Stimulated activated CD8-positive, alpha-beta memory T cell treated with anti-CD3 and anti-CD28 coated beads, Interleukin-2, amount 100 ng/mL, for 1 hour (primary cell): ENCODE measurements at places on chromosomes 16 and 17.

DNA sequence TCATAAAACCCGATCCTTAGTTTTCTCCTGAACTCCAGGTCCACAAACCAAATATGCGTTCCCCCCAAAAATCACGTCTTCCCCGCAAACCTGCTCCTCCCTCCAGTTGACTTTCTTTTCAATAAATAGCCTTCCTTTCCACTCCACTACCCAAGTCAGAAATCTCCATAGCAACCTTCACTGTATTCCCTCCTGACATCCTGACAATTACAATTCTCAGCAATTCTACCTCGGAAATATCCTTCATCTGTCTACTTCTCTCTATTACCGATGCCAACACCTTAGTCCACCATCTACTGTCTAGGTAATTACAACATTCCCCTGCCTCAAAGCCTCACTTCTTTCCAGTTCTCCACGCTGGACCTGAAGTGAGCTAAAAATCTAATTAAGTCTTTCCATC, 50.7 kb downstream of the SMURF2 start:
- no peak for DNase-seq

- DNase-seq = no peak
These were observed 18.8 kb downstream of the STX4 start for GRCh38 chr16:31052114-31052513.

- no peak for DNase-seq
These were observed 259.4 kb upstream of the TBX2 start for GRCh38 chr17:61140081-61140786.

DNA sequence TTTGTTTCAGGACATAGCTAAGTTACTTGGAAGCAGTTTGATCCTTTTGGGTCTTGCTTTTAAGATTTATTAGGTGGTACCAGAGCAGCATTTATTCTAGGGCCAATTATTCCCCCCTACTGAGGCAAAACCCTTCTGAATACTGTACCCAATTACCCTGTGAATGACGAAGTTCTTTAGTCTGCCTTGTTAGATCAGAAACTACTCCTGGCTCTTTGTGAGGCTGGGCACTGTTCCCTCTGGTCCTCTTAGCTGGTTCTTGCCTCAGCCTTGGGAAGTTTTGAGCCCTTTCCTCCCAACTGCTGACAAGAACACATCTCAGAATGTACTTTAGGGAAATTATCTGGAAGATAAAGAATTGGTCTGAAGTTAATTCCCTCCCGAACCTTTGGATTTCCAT, 115.6 kb downstream of the CDK5R1 start:
- no peak for DNase-seq

GRCh38 chr17:70317421-70317820, 148.1 kb downstream of the KCNJ2 start:
- DNase-seq = no peak

DNA sequence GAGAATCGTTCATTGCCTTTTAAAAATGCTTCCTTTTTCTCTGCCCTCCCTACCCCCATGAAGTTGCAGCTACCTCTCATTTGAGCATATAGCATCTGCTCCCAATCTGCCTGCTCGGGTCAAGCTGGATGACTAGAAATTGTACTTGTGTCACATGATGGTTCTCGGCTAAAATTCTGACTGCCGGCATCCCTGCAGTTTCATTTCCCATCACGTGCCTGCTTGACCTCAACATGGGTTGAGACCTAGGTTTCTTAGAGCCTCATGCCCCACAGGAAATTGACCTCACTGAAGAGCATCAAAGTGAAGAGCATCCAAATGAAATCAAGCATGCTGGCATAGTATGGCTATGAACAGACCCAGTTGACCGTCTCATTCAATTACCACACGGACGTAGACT, 581.6 kb upstream of the PSMD7 start:
- no peak for DNase-seq

DNA sequence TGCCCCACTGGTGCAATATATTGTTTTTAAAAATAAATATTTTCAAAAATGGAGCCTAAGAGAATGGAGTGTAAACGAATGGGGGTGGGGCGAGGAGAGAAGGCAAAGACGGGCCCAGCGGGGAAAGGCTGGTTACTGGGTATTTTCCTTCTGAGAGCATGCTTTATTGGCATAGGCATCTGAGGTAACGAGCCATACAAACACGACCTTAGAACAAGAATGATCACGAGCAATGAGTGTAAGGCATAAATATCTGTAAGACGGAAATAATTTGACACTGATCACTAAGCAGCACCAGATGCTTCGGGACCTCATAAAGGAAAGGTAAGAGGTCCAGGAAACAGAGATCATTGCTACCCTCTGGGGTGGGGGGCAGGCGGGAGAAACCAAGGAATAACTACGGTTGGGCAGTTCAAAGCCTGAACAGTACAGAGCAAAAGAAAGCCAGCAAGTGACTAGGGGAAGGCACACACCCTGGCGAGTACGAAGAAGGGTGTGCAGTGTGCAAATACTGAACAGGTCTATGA, 959 bp downstream of the SSH2 start:
- DNase-seq = no peak

DNA sequence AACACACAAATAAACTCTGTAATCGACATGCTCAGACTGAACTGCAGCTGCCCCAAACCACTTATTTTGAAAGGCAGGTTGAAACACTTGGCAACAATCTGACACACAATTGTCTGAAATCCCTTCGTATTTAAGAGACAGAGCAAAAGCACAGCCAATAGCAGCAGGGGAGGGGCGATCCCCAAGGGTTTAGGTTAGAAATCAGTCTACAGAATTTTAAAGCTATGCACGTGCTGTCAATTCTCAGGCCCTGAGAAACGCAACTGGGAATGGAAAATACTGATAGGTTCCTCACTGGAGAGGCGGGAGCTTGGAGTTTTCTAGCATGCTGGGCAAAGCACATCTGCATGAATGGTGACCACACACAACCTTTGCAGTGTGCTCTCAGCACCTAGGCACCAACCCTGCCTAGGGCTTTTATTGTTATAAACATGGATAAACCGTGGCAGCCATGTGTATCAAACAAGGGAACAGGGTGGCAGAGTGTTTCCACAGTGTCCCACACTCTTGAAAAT, 168.0 kb downstream of the AATF start:
- DNase-seq = no peak

- DNase-seq = no peak
These were observed 1.1 kb upstream of the PIK3R6 start for GRCh38 chr17:8868529-8868951.

DNA sequence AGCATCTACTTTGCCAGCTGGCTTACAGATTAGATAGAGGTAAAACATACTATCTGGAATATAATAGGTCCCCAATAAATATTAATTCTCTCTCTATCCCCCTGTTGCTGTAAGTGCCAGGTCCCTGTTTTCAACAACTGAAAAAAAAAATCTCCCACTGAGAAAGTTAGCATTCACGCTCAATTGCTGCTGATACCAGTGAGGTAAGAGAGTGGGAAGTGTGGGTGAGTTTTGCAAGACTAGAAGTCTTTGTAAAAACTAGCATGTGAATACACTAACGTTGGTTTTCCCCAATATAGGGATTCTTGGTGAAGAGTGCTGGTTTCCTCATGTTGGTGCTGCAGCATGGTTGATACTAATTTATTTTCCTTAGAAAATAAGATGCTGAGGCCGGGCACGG, 11.7 kb upstream of the TAOK1 start:
- DNase-seq = no peak

DNA sequence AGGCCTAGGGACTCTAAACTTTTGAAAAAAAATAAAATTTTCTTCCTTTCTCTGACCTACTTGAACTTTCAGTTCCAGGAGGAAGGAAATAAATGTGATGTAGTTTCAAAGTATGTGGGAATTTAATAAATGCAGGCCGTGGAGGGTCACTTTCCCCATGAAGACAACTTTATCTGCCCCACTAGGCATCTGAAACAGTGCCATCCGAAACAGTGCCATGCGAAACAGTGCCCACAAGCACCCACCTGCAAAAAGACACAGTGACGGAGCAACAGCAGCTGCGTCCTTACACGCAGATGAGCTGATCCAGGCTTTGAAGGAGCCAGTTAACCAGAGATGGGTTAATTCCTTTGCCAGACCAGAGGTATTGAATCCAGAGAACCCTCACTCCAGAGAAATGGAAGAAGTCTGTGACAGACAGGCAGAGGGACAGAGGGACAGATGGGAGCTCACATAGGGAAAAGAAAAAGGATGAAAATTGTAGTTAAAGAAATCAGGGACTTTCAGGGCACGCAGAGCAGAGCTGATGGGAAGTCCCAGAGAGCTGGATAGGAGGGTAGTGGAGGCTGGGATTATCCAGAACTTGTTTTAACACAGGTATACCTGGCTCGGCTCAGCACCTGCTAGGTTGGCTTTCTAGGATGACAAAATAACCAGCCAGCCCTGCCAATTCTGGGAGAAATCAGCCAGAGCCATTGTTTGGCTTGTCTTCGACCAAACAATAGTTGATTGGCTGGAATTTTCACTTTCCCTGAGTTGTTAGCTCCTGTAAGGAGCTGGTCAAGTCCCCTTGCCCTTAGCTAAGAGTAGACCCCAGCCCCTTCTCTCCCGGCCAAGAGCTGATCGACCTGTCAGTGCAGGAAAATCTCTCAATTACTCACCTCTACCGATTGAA, 17.1 kb upstream of the HOXB13 start:
- DNase-seq = no peak

- no peak for DNase-seq
These were observed 33.8 kb upstream of the SALL1 start for GRCh38 chr16:51184702-51185433.
